Breast epithelium (tissue), 4 donors: ENCODE measurements at places on chromosomes 12 and 14.
A peak's percentile ranks its signal among the peaks of the same experiment; 100 is the strongest.

- no peak for DNase-seq
- H3K4me3 ChIP-seq: no peak overlapping the region
- no peaks in the 10 kb centered on the region for H3K36me3 ChIP-seq
- H3K27ac ChIP-seq: no peak overlapping the region
- no peaks in the 10 kb centered on the region for H3K27me3 ChIP-seq
These were observed 52.1 kb downstream of the FBXW8 start for GRCh38 chr12:116962783-116963356.

- no peak overlapping the region for H3K4me3 ChIP-seq
- H3K4me1 ChIP-seq: no peaks in the 10 kb centered on the region
- no peak for DNase-seq
- H3K27me3 ChIP-seq: no peaks in the 10 kb centered on the region
- no peaks in the 10 kb centered on the region for H3K36me3 ChIP-seq
These were observed 57.5 kb downstream of the RMST start for GRCh38 chr12:97520106-97520505.

DNA sequence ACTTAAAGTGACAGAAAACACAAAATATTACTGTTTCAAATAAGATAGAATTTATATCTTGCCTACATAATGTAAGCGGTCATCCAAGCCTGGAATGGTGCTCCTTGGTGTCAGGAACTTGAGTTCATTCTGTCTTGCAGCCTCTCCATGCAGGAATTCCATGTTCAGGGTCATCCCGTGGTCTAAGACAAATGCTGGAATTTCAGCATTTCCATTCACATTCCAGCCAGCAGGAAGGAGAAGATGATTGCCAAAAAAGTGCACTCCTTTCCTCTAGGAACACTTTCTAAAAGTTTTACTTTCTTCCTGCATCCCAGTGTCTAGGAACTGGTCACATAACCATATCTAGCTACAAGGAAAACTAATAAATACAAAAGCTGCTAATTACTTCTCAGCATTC is 106.3 kb downstream of the PTPRO start:
- no peaks in the 10 kb centered on the region for H3K36me3 ChIP-seq
- H3K27me3 ChIP-seq: no peaks in the 10 kb centered on the region
- no peaks in the 10 kb centered on the region for H3K4me1 ChIP-seq
- DNase-seq: no peak
- no peak overlapping the region for H3K27ac ChIP-seq

DNA sequence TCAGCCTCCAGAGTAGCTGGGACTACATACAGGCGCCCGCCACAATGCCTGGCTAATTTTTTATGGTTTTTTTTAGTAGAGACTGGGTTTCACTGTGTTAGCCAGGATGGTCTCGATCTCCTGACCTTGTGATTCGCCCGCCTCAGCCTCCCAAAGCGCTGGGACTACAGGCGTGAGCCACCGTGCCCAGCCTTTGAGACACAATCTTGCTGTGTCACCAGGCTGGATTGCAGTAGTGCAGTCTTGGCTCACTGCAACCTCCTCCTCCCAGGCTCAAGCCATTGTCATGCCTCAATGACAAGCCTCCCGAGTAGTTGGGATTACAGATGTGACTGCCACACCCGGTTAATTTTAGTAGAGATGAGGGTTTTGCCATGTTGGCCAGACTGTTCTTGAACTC is 21.3 kb upstream of the STRN3 start:
- H3K27ac ChIP-seq: no peak overlapping the region
- H3K27me3 ChIP-seq: no peaks in the 10 kb centered on the region
- H3K4me1 ChIP-seq: no peaks in the 10 kb centered on the region
- DNase-seq: no peak
- no peaks in the 10 kb centered on the region for H3K36me3 ChIP-seq
- H3K4me3 ChIP-seq: no peak overlapping the region

- H3K4me1 ChIP-seq: no peaks in the 10 kb centered on the region
- peak overlapping the region; percentile 78 for H3K27ac ChIP-seq
- no peaks in the 10 kb centered on the region for H3K36me3 ChIP-seq
- H3K27me3 ChIP-seq: no peaks in the 10 kb centered on the region
- H3K4me3 ChIP-seq: no peak overlapping the region
These were observed 71.2 kb downstream of the GALNT4 start for GRCh38 chr12:89453121-89453978.
